Brain pericyte (primary cell): ENCODE measurements at places on chromosomes 1 and 21.

GRCh38 chr1:22773981-22774832 is 63.6 kb downstream of the EPHB2 start:
- no peak for DNase-seq

DNA sequence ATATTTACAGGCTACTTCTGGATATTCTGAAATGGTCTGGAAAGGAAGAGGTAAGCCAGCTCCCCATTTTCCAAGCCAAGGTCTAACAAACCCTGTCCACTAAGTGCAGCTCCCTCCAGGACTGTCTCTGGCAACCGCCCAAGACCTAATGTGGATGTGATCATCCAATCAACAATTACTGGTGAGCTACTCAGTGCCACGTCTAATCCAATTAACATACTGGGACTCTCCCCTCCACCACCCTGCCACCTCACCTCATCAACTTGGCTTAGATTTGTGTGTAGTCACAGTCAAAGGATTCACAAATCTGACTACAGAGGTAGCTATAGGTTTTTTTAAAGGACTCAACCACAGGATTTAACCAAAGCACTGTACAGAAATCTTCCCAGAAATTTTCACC is 25.4 kb upstream of the S100A7 start:
- no peak for DNase-seq

DNA sequence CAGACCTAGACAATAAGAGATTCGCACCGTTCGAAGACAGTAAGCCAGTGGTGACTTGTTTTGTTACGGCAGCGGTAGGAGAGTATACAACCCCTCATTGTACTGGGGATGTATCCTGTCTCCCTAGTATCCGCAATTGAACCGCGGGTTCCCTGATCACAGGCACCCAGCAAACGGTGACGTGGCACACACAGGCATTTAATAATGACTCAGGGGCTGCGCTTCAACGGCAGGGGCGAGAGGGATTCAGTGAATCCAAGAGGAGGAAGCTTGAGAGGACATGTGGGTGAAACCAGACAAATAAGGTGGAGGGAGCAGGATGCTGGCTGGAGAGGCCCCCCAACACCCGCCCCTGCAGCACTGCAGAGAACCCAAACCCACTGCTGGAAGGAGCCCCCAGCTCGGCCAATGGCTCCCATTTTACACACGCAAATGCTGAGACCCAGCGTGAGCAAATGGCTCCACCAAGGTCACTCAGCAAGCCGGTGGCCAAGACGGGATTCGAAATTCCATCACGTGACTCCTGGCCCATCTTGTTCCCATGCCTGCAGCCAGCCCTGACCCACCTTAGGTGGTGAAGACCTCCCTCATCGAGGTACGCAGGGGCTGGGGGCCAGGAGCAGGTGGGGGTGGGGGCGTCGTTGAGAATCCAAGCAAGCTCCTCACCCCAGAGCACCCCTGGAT is 149.9 kb downstream of the SYF2 start:
- no peak for DNase-seq

DNA sequence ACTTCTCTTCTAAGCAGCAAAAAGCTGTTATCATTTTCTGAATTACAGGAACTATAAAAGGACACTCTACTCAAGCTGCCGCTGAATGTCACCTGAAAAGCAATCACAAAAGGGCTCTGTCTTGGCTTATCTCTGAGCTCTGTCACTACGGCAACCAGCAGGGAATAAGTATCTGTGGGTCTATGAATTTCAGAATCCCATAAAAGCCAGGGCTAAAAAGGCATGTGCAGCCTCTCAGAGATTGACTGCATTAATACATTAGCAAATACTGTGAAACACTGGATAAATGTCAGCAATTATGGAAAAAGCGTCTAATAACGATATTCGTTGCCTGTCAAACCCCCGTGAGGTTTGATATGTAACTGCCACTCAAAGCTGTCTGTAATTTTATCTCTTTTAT is 210.2 kb upstream of the DMRTA2 start:
- DNase-seq = no peak

- no peak for DNase-seq
Observed at GRCh38 chr1:205391386-205391785, 30.5 kb downstream of the LEMD1 start.

GRCh38 chr1:223738465-223739365 is 26.4 kb downstream of the CAPN2 start:
- no peak for DNase-seq

DNA sequence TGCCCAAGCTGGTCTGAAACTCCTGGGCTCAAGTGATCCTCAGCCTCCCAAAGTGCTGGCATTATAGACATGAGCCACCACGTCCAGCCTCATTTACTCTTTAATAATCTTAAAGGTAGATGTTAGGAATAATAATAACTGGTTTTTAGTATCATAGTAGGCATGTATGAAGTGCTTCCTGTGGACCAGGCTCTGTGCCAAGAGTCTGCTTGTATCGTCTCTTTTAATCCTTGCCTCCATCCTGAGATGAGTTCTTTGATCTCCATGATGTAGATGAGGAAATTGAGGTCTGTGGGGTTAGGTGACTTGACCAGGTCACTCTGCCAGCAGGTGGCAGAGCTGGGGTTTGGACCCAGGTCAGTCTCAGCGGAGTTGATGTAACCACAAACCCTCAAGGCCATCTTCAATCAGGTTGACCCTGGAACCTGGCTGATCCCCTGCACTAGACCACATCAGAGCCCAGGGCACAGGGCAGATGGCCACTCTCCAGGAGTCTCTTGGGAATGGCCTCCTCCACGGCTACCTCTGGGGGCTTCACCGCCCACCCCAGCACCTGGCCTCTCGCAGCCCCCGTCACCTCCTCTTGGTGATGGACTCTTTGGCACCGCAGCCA is 11.3 kb downstream of the EFHD2 start:
- no peak for DNase-seq

- DNase-seq = no peak
Observed at GRCh38 chr1:84493747-84494146, 12.4 kb upstream of the SPATA1 start.

DNA sequence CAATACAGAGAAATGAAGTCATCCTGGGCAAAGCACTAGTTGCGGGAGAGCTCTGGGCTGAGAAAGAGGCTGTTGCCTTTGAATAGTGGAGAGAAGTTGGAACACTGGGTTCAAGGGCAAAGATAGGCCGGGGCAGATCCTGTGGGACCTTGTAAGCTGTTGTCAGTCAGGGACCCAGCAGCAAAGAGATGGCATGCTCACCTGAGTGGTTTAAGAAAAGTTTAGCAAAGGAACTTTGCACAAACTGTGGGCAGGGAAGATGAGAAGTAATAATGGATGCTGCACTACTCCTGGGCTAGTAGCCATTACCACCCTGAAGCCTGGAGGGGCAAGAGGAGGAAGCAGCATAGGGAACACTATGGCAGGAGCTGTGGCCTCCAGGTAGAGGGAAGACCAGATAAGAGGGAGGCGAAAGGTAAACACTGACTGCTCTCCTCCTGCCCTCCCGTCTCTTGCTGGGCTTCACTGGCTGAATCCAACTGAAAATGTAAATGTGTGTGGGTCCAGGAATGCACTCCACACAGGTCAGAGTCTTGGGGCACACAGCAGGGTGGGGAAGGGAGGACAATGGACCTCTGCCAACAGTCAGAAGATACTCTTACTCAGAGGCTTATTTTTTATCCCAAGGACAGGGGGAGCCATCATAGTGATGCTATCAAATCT is 129.2 kb downstream of the PLPP3 start:
- no peak for DNase-seq

GRCh38 chr1:54500107-54500431 is 48.0 kb upstream of the ACOT11 start:
- no peak for DNase-seq
